ENCODE measurements at places on chromosomes 12 and 14.
A peak's percentile ranks its signal among the peaks of the same experiment; 100 is the strongest.

- DNase-seq: no peak
These were observed 251.2 kb downstream of the ACSS3 start for GRCh38 chr12:81329085-81329484.

DNA sequence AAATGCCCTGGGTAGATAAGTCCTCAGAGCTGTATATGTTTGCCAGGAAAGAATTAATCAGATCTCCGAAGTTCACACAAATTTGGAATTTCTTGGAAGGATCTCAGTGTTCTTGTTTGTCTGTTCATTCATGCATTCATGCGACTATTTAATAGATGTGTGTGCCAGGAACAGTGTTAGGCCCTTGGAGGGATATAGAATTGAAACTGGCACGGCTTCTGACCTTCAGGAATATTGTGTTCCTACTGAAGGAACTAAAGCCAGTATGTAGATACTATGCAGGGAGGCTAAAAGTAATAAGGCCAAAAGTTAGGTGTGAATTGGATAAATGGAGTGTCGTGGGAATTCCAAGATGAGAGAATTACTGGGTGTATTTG lies 166.0 kb upstream of the NOS1 start:
- no peak for DNase-seq

GRCh38 chr14:64910847-64911495 lies 3.3 kb upstream of the CHURC1 start:
- DNase-seq: peak; percentile 13

DNA sequence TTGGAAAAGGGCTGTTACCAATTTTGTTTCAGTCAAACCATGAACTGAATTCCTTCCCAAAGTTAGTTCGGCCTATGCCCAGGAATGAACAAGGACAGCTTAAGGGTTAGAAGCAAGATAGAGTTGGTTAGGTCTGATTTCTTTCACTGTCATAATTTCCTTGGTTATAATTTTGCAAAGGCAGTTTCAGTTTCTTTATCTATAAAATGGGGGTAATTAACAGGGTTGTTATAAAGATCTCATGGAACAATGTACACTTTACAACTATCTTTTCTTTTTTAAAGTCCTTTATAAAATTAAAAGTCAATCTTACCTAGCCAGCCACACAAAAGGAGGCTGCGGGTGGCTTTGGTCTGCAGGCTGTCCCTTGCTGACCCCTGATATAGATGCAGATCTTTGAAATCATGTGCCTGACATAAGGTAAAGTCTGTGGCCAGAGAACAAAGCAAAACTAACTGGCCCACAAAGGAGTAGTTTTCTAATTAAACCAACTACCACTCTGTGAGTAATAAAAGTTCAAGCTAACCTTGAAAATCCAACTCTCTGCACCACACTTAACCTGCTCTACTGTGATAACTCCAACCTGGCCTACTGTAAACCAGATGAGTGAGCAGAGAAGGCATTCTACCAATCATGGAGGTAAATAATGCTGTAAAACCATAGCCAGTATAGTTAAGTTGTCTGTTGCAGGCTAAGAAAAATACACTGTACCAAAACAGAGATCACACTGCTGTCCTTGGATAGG lies 49.5 kb downstream of the SLC38A1 start:
- no peak for DNase-seq

- DNase-seq: no peak
These were observed 43.2 kb downstream of the MLXIP start for GRCh38 chr12:122121745-122122144.

DNA sequence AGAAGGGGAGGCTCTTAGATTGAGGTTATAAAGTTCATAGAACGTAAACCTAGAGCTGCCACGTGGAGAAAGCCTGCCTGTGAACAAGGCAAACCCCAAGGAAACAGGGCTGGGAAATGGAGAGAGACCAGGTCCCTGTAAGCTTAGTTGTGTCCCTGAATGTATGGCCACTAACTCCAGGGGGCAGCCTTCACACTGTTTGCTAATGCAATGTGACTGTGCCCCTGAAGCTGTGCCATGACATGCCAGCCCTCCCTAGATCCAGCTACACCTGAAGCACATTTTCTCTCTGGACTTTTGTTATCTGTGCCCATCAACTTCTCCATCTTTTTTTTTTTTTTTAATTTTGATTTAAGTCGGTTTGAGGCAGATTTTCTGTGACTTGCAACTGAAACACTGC lies 60.6 kb upstream of the TMCC3 start:
- no peak for DNase-seq

- DNase-seq: no peak
These were observed 44.9 kb upstream of the GTF2A1 start for GRCh38 chr14:81265636-81266169.

DNA sequence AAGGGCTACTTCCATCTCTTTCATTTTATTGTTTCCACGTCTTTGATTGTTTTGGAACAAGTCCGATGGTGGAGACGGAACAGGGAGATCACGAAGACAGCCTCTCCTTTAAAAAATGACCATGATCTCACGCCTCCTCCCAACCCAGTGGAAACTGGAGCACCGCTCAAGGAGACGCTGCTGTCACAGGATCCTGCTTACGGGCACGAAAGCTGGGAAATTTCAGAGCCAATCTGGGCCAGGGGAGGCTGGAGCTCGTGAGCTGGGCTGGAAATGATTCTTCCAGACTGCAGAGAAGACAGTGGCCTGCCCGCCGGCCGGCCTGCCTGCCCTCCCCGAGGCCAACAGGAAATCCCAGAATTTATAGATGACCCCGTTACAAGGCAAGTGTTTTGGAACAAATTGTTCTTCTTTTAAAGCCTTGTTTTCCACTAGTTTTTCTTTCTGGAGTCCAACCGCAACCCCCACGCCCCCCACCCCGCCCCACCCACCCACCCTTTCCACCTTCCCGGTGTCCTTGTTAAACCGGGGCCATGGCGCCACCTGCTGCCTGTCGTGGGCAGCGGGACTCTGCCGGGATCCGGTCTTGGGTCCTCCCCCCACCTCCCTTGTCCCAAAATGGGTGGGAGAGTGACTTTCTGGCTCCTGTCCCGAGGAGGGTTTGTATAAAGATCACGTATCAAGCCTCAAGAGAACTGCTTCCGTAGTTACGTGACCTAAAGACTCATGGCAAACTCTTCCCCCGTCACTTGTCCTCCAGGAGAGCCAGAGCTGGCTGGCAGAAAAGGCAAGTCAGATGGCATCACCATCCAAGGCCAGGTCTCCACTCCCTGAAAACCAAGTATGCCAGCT lies 40.3 kb downstream of the MAP1LC3B2 start:
- no peak for DNase-seq

DNA sequence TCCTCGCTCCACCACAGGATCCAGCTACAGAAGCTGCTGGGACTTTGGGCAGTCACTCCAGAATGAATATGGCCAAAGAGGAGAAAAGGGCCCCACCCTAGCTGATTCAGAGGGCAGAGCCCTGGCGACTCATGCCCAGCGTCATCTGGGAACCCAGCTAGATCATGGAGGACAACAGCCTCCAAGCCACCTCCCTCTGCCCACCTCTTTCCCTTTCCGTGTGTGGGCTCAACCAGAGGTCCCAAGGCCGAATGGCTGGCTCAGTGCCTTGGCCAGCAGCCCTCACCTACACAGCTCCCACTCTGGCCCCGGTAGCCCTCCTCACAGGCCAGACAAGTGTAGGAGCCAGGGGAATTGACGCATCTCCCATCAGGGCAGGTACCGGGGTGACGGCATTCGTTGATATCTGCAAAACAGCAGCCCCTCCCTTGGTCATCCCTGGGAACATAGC lies 17.4 kb downstream of the ISCA2 start:
- DNase-seq: no peak

GRCh38 chr12:48069241-48069640 lies 36.6 kb downstream of the SENP1 start:
- DNase-seq: no peak

DNA sequence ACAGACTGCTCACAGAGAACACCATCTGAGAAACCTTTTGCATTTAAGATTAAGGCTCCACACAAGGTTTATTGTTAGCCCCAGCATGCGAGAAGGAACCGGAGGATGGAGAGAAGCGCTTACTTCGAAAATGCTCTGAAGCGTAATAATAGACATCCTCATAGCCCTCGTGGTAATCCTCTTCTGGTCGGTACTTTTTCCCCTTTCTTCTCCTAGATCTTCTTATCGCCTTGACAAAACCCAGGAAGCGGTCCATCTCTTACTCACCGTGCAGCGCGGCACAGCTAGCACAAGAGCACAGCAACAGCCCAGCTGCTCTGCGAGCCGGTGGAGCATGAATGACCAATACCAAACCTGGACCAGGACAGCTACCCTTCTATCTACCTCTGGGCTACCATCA lies 125.1 kb upstream of the GRIP1 start:
- peak; percentile 3 for DNase-seq

All from NCI-H524 treated with DMSO at 0.1 percent for 48 hours (cell line).